ENCODE measurements at places on chromosomes 3 and 15.

DNA sequence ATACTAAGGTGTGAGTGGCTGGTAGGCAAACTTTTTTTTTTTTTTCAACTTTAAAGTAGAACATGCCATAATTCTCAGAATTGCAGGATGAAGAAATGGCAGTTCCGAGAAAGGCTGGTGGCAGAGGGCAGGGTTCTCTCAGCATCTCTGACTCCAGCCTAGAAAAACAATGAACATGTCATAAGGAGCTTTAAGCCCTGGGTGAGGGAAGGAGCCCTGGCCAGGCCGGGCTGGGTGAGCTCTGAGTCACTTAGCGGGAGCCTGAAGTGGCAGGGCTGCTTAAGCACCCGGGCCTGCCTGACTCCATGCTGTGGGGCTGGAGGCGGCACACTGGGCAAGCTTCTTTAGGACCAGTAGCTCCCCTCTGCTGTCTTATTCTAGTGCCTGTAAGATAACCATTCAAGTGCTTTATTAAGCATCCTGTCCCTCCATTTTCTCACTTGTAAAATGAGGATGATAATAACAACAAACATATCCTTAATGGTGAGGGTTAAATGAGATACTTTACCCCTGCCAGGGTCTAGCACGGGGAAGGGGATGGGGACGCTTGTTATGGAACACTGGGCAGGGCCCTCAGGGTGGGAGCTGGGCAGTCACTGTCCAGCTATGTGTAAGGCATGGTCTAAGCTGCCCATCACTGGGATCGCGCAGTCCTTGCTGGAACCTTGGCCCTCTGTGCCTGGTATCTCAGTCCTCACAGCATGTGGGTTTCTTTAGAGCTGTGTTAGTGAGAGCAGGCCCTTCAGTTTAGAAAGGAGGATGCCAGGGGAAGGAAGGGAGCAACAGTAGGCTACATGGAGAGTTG lies 18.4 kb downstream of the SMAD6 start:
- DNase-seq: peak; percentile 24

DNA sequence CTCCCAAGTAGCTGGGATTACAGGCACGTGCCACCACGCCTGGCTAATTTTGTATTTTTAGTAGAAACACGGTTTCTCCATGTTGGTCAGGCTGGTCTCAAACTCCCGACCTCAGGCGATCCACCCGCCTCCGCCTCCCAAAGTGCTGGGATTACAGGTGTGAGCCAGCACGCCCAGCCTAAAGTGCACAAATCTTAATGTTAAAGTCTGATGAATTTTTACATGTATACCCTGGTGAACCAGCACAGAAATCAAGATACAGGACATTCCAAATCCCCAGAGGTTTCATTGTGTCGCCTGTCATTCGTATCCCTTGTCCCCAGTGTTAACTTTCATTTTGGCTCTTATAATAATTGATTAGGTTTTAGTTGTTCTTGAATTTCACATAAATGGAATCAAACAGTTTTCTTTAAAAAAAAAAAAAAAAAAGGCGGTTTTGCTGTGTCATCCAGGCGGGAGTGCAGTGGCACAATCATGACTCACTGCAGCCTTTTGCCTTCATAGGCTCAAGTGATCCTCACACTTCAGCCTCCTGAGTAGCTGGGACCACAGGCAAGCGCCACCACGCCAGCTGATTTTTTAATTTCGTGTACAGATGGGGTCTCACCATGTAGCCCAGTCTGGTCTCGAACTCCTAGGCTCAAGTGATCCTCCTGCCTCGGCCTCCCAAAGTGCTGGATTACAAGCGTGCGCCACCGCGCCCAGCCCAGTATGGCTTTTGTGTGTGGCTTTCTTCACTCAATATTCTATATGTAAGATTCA lies 1.5 kb upstream of the TM4SF19 start:
- no peak for DNase-seq

DNA sequence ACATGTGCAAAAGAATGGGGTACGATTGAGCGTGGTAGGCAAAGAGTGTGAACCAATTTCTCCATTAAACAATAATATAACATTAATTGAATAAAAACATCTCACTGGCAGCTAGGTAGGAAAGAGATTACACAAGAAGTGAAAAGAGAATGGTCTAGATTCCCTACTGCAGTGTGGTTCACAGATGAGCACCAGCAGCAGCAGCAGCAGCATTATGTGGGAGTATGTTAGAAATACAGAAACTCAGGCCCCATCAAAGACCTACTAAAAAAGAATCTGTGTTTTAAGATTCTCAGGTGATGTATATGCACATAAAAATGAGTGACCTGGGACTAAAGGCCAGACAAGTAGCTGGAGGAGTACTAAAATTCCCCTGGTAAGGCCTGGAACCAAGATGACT lies 118.2 kb downstream of the ADAM10 start:
- DNase-seq: no peak

- DNase-seq: no peak
These were observed 57.7 kb downstream of the ITGA11 start for GRCh38 chr15:68374168-68374745.

DNA sequence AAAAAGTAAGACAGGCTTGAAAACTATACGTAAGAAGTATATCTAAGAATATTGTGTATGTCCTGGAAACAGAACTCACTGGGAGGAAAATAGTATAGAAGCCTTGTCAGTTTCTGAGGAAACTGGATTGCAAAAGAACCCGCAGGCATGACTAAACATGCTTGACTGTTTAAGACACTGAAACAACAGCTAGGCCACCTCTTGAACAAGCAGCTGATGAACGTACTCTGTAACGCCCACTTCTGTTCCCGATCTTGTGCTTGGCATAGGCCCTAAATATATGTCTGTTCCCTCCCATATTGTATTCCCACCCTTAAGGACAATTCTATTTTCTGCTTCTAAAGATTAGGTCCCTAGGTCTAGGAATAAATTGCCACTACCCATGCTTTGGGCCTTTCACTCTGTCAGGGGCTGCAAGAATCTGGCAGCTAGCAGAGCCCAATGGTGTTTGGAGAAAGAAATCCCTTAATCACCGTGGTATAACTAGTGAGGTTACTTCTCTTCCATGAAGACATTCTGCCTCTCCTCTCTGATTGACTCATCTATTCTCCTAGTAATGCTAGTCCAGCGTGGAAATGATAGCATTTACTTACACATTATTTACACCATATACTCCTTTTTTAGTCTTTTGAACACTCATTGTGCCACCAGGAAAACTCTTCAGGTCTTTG lies 46.2 kb downstream of the CD200 start:
- DNase-seq: no peak

DNA sequence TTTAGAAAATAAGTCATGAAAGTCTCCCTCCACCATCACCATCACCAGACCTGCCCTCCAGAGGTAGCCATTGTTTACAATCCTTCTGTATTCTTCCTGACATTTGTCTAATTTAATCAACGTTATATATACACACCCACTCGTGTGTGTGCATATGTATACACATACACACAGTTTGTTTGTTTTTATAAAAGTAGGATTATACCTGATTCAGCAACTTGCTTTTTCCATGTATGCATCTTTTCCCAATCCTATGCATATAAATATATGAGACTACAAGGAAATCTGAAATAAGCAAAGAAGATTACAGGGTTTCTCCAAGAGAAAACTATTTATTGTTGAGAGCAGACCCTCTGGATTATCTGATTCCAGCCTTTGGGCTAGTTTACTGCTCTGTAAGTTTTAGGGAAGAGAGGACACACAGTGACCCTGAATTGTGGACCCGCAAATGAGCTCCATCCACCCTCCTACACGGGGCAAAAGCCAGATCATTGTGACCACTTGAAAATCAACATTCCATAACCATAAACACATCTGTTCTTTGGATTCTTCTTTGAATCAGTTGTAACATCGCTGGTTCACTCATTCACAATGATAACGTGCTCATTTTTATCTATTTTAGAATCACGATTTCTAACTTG lies 104.3 kb downstream of the CPN2 start:
- DNase-seq: no peak

DNA sequence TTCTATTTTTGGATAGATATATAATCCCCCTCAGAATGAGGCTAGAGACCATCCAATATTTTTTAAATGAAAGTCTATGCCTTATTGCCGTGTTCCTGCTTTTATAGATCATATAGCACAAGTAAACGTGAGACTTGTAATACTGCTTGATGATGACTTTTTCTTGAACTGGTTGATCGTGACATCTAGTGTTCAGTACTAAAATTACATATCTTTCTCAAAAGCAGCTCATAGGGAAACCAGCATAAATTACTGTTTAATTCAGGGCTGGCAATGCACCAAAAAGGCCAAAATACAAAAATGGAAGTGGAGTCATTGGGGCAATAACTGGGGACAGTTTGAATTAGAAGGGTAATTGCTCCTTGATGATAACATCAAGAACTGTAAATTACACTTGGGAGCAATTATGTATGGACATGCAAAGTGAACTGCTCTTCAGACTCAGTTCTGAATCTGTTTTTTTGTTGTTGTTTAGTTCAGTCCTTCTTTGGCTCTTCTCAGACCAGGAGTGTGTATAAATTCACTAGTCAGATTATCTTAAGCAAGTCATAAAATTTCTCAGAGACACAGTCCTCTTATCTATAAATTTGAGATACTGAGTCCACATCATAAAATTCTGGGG lies 325.3 kb downstream of the THSD4 start:
- DNase-seq: no peak

DNA sequence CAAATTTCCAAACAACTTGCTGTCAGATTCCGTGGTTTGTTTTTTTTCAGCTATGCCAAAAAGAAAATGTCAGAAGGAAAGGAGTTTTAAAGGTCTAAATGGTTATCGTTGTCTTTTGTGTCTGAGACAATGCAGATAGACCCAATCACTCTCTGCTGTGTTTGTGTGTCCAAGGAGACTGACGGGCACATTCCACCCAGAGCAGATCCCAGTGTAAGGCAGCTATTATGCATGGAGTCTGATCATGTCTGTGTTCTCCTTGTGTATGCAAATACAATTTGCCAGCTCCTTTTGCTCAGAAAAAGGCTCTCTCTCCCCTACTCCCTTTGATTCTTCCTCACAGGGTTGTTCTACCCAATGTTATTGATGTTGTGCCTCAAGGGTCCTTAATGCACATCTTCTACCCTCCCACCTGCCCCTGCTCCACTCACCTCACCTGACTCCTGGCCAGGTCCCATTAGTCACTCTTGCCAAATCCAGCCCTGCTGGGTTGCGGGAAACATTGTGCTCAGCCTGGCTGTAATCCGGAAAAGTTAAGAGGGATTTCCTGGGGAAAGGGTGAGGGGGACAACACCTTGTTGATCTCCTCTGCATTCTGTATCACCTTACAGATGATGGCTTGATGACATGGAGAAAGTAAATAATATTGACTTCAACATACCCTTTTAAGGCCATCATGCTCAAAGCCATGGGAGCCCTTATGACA lies 61.0 kb downstream of the OTOL1 start:
- no peak for DNase-seq

- DNase-seq: no peak
These were observed 640.7 kb downstream of the FHIT start for GRCh38 chr3:60610441-60611112.

GRCh38 chr3:136960838-136961836 lies 3.4 kb downstream of the IL20RB start:
- no peak for DNase-seq

DNA sequence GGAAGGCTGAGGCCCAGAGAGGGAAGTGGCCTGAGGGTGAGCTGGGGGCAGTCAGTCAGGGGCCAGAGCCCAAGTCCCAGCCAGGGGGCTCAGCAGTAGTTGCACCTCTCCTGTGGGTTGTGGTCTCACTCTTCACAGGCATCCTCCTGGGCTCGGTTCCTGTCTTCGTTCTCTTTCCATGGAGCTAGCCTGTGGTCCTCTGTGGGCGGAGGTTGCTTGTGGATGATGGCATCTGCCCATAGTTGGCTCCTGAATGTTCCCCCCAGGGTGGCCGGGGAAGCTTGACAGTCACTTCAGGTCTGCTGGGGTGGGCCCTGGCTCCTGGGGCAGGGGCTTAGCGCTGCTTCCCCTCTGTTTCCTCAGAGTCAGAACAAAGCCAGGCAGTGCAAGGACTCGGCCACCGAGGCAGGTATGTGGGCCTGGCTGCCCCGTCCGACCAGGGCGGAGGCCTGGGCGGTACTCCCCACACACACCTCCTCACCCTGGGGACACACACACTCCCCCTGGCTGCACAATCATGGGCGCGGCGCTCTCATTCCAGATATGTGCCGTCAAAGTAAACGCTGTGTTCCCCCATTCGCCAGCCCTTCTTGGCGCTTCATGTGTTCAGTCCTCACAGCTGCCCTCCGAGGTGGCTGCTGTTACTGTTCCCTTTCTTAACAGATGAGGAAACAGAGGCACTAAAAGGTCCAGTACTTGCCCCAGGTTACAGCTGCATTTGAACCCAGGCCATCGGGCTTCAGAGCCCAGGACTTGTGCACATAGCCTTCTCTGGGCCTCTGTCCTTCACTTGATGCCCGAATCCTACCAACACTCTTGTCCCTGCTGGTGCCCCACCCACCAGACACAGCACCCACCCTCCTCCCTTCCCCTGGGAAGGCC lies 34.5 kb downstream of the PSTPIP1 start:
- DNase-seq: peak; percentile 15

GRCh38 chr3:24220859-24221657 lies 273.6 kb downstream of the THRB start:
- no peak for DNase-seq

GRCh38 chr15:101057841-101058407 lies 138.8 kb downstream of the LRRK1 start:
- DNase-seq: peak; percentile 4

- no peak for DNase-seq
These were observed 187.1 kb downstream of the ALCAM start for GRCh38 chr3:105553851-105554250.

- DNase-seq: no peak
These were observed 2.1 kb downstream of the RTP2 start for GRCh38 chr3:187700249-187700648.

DNA sequence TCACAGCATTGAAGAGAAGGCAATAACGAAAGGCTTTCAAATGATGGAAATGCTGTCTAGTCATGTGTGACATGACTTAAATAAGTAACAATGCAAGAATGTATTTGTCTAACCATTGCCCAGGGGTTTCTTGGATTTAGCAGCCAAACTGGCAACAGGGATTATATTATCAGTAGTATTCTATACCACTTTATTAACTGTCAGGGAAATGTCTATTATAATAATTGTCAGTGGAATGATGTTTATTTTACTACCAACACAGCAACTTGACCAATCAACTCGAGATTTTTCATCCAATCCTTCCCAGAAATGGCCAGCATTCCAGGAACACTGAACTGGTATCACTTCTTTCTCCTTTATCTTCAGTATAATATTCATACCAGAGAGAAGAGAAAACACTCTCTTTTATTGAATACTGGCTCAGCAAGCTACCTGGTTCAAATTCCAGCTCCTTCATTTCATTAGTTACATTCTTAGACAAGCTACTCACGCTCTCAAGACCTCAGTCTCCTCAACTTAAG lies 66.2 kb downstream of the FOXP1 start:
- DNase-seq: no peak

- no peak for DNase-seq
These were observed 459.2 kb upstream of the ALCAM start for GRCh38 chr3:104907507-104907906.
